ENCODE measurements at places on chromosomes 4 and X.

GRCh38 chr4:55032788-55033187, 92.6 kb downstream of the KDR start:
- no peak for DNase-seq

DNA sequence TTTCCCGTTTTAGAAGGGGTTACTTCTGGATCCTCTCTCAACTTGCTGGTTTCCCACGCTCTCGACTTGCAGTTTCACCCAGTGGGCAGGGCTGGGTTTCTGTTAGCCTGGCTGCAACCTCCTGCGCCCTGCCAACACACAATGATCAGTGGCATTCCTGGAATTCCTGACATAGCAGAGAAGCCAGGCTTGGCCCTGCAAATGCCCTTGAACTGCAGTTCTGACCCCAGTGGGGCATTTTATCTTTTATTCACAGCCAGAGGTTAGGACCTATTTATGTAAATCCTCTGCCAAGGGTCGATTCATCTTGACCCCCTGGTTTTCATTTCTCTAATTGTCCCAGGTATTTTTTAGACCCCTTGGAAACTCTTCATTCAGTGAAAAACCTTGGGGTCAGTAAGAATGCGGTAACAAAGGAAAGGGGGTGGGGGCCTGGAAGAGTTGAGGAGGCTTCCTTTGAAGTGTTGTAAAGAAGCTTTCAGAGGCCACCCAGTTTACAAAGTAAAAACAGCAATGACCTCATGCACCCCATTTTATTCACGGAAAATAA, 217.6 kb downstream of the ZNF674 start:
- DNase-seq: no peak

DNA sequence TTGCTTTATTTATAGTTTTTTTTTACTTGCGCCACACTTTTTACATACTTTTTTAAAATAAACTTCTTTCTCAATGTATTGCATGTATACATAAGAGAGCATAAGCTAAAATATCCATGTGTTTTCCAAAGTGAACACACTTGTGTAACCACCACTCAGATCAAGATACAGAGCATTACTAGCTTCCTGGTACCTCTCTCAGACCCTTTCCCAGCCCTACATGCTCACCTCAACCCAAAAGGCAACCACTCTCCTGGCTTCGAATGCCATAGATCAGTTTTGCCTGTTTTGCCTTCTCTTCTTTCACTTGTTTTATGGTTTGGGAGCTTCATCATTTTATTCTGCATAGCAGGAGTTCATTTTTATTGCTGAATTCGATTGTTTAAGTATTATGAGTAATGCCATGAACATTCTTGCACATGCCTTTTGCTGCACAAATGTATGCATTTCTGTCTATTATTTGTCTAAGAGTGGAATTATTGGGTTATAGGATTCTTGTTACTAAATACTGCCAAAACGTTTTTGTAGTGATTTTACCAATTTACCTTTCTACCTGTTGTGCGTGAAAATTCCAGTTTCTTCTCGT, 45.9 kb upstream of the NUDT6 start:
- DNase-seq: no peak

DNA sequence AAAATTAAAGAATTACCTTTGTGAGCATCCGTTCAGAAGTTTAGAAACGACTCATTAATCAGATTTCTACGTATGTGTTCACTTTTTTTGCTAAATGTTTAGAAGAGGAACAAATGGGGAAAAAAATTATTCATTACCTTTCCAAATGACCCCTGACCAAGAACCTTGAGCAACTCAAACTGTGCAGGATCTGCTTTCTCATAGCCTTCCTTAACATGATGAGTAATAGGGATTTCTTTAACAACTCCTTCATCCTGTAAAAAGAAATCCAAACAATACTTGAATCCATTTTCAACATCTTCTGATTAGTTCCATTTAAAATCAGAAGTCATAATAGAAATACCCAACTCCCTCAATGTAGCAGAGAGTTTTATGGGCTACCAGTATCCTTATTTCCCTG, 32.1 kb downstream of the RPS6KA6 start:
- no peak for DNase-seq

- DNase-seq: no peak
Measured at GRCh38 chr4:86834901-86835300, 14.3 kb downstream of the SLC10A6 start.

GRCh38 chrX:84933956-84934556, 69.6 kb upstream of the APOOL start:
- DNase-seq: no peak

GRCh38 chr4:140556372-140557085, 12.2 kb downstream of the UCP1 start:
- no peak for DNase-seq

GRCh38 chr4:98446499-98447375, 185.6 kb downstream of the RAP1GDS1 start:
- DNase-seq: peak; percentile 54

DNA sequence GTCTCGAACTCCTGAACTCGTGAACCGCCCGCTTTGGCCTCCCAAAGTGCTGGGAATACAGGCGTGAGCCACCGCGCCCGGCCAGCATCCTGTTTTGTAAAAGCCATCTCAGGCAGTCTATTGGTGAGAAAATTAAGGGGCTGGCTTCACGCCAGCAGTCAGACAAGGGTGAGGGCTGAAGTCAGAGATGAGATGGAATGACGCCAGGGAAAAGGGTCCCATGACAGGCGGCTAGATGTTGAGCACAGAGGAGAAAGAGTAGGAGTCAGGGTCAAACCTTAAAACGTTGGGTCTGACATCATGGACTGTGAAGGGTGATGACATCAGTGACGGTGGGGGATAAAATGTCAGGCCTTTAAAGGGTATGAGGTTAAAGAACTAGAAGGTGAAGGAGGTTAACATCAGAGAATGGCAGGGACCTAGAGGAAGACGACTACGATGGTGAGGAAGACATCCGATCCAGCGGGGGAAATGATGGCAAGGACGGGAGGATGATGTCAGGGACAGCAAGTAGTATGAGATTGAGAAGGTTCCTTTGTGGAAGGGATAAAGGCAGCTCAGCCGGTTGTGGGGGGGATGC, 504 bp upstream of the RBM3 start:
- peak; percentile 69 for DNase-seq

GRCh38 chrX:148290931-148291330, 209.5 kb upstream of the AFF2 start:
- DNase-seq: peak; percentile 44

GRCh38 chr4:110165382-110166286, 32.8 kb downstream of the ELOVL6 start:
- peak; percentile 13 for DNase-seq

GRCh38 chrX:72305286-72306084, at the start of gene CITED1:
Gene CITED1, minus strand, starts transcription at chrX:72305914. Its CDS starts 3,045 bp downstream, at chrX:72302869.
- DNase-seq: no peak

GRCh38 chr4:14008494-14008893, 381.0 kb upstream of the BOD1L1 start:
- DNase-seq: peak; percentile 39

DNA sequence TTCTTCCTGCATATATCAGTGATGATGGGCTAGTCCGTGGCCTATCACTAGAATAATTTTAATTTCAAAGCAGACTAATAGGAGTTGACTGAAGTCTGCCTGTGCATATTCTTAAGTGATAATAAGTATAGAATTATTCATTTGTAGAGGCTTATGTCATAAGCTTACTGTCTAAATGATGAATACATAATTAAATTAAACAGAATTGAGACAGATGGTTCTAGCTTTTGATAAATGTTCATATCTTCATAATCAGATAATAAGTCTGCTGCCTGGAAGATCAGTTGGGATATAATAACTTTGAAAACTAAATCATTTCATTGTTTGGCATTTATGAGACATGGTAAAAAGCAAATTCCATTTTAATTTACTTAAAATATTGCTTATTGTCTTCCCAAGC, 1175.6 kb downstream of the TECRL start:
- DNase-seq: no peak

- peak; percentile 63 for DNase-seq
Measured at GRCh38 chr4:153713866-153714646, 30.0 kb downstream of the TLR2 start.

All from suppressor macrophage treated with lipopolysaccharide for 1 hour (primary cell).